ENCODE measurements at places on chromosomes 11 and 22.

DNA sequence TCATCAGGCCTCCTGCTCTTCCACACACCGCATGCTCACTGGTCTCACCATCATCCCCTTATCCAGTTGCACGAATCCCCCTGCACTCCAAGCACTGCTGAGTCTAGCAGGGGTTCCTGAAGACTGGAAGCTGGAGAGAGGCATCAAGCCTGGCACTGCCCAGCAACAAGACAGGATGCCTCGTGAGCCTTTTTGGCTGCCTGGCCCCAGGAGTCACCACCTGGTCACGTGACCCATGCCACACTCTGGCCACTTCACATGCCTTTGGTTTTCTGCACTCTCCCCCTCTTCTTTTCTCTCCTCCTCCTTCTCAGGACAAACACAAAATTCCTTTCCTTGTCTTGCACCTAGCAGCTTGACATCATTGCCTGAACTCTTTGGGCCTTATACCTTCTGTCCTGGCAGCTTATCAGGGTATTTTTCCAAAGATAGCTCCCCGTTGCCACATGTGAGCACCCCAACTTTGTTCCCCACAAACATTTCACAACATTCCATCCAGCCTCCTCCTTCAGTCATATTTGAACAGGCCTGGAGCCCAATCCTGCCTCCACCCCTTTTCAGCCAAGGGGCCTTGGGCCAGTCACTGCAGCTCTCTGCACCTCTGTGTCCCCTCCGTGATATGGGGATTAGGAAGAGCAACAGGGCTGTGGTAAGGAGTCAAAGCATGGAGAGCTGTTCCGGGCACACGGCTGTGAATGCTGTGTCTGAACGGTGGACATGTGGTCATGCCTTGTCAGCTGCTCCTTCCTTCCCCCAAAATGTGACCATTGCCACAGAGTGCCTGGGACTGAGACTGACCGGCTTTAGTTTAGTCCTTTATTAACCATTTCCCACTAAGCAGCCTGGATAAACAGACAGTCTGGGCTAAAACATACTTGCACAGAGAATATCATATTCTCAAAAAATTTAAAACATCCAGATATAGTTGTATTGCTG, 2.8 kb upstream of the PACSIN2 start:
- no peak for DNase-seq

DNA sequence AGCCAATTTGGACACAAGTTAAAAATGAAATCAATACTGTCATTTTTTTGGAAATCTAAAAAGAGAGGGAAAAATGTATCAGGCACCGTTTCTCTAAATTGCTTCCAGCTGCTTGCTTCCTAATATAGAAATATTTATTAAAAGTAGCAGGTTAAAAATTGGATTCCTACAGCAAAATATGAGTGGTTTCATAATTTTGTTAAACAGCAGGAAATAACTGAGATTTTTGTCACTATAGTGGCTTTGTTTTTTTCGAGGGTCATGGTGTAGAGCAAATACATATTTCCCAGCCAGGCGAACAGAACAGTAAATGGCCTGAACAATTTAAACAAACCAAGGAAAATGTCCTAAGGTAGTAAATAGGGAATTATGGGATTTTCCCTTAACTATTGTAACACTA, 159.7 kb downstream of the DDX10 start:
- no peak for DNase-seq

DNA sequence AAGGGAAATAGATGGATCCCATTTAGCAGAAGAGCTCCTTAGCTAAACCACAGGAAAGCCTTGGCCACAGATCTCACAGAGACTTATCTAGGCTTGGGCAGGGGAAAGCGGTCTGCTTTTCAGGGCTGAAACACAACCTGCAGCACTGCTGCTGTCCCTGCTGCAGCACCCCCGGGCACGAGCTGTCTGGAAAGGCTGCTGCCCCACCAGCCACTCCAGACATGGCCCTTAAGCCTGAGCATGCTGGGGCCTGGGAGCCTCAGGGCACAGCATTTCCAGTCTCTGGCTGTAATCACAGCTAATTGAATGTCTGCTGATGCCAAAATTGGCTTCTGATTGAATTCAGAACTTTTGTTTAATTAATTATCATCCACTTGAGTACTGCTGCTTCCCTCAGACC, 115.0 kb downstream of the TMPRSS5 start:
- no peak for DNase-seq

DNA sequence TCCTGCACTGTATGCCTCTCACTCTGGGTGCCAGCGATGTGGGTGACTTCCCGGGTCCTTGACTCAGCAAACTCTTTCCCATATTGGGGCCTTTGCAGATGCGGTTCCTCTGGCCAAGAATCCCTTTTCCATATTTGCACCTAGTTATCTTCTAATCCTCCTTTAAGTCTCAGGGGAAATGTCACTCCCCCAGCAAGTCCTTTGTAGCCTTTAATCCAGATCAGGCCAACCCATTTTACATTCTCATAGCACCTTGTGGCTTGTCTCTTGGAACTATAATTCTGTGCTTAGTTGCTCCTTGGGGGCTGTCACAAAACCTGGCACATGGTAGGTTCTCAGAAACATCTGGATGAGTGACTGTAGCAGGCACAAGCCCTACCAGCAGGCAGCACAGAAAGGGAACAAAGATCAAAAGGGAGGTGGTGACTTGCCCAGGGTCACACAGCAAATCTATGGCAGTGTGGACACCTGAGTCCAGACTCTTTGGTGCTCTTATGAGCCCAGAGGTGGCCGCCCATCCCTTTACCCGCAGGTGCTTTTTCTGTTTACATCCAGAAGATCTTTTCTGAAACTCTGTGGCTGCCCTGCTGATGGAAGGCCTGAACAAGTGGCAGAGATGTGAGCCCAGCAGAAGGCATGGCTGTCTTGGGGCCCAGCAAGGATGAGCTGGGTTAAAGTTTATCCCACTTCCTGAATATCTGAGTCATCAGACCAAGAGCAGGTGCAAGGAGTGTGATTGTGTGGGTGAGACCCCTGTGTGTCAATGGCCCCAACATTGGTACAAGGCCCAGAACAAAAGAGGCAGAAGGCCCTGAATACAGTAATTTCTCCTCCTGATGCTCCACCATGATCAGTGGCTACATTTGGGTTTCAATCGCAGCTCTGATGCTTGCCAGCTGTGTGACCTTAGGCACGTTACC, 78.6 kb upstream of the GRK3 start:
- no peak for DNase-seq

- no peak for DNase-seq
Observed at GRCh38 chr22:28884747-28885350, 1.5 kb downstream of the ZNRF3 start.

Data from NCI-H187 (cell line).